ENCODE measurements at places on chromosomes 3 and 15. TPM values are rescaled to one million over a fixed set of nuclear protein-coding genes. Genes with fewer than 3 reads are reported as not detected.

DNA sequence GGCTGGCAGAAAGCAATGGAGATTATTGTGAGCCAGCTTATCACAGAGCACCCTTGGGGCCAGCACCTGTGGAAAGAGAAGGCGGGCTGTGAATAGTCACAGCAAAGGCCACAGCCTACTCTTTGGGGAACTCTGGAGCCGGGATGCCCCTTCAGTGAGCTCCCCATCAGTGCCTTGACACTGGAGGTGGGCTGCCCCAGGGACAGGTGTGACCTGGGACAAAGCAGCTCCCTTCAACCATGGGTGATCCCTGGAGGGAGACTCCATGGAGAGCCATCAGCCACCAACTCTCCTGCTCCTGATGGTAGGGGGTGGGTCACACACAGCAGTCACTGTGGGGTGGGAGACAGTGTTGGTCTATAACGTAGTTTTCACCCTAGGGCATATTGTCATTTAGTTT is 5.8 kb downstream of the TTC21A start:
- H3K27ac ChIP-seq = no peak overlapping the region
- DNase-seq = no peak

- peaks cover 53% of the 10 kb centered on the region for H3K27me3 ChIP-seq
- no peaks in the 10 kb centered on the region for H3K4me1 ChIP-seq
- H3K36me3 ChIP-seq = no peaks in the 10 kb centered on the region
- H3K27ac ChIP-seq = no peak overlapping the region
- no peak overlapping the region for H3K4me3 ChIP-seq
These were observed 15.7 kb upstream of the AEN start for GRCh38 chr15:88605189-88606069.

Gene GOLGA8H
- not detected for polyA plus RNA-seq

GRCh38 chr3:114714237-114714636 is 420.4 kb downstream of the TIGIT start:
- no peak overlapping the region for H3K27ac ChIP-seq
- no peak for DNase-seq
- no peaks in the 10 kb centered on the region for H3K36me3 ChIP-seq

DNA sequence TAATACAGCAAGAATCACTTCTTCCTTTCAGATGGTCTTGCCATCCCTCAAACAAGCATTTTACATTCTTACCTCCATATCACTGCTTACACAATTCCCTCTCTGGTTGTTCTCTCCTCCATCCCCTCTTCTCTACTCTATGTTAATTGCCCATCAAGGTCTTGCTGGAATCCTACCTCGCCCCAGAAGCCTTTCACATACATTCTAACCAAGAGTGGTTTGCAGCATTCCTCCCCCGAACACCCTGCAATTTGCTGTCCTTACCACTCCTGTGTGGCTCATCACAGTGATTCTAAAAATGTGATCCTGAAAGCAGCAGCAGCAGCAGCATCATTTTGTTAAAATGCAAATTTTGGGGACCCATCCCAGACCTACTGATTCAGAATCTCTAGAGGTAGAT is 30.6 kb downstream of the TNIK start:
- no peak overlapping the region for H3K4me3 ChIP-seq
- no peaks in the 10 kb centered on the region for H3K27me3 ChIP-seq
- H3K27ac ChIP-seq = no peak overlapping the region
- H3K4me1 ChIP-seq = no peaks in the 10 kb centered on the region

Gene SNTN
- not detected for polyA plus RNA-seq

GRCh38 chr3:12968541-12968940 is 104.7 kb downstream of the IQSEC1 start:
- H3K4me1 ChIP-seq = peaks cover 9% of the 10 kb centered on the region
- peaks cover 6% of the 10 kb centered on the region for H3K27me3 ChIP-seq
- no peak overlapping the region for H3K4me3 ChIP-seq
- H3K27ac ChIP-seq = no peak overlapping the region
- peaks cover 7% of the 10 kb centered on the region for H3K36me3 ChIP-seq

- H3K4me1 ChIP-seq = peaks cover under 1% of the 10 kb centered on the region
- H3K27ac ChIP-seq = no peak overlapping the region
- no peak overlapping the region for H3K4me3 ChIP-seq
- DNase-seq = no peak
- H3K36me3 ChIP-seq = peaks cover 10% of the 10 kb centered on the region
These were observed 6.4 kb downstream of the CEP97 start for GRCh38 chr3:101730839-101731238.

- peaks cover 18% of the 10 kb centered on the region for H3K4me1 ChIP-seq
- DNase-seq = peak; percentile 33
- H3K27ac ChIP-seq = no peak overlapping the region
- no peaks in the 10 kb centered on the region for H3K36me3 ChIP-seq
- no peak overlapping the region for H3K4me3 ChIP-seq
These were observed 23.6 kb upstream of the TRIM59 start for GRCh38 chr3:160473221-160473620.

All from keratinocyte (primary cell).